Cardiac muscle cell (in vitro differentiated cells and primary cell): ENCODE measurements at places on chromosomes 2 and 18. TPM values are rescaled to one million over a fixed set of nuclear protein-coding genes. Genes with fewer than 3 reads are reported as not detected.
A peak's percentile ranks its signal among the peaks of the same experiment; 100 is the strongest.

GRCh38 chr2:46471-47345 lies at the start of gene FAM110C:
Gene FAM110C (minus strand): TSS chr2:46505. CDS start chr2:46385, 120 bp downstream.
- peak; percentile 67 for DNase-seq

DNA sequence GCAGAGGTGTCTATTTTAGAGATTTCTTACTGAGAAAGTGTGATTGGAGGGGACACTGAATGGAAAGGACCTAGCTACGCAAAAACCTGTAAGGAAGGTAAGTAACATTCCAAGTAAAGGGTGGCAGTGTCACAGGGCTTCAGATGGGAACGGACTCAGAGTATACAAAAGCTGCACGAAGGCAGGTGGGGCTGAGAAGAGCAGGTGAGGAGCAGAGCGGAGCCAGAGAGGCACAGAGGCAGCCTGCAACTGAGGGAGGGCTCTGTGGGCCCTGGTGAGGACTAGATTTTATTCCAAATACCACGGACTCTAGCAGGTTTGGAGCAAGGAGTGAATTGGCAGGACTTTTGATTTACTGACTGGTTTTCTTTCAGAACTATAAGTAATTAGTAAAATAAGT lies 331.3 kb upstream of the PKDCC start:
- no peak for DNase-seq

GRCh38 chr2:230940471-230940815 lies 15.4 kb upstream of the GPR55 start:
- DNase-seq, result no peak

The LPIN2 gene
- 29.2 and 50.8 TPM in 2 replicates for total RNA-seq

- no peak for DNase-seq
These were observed 481.3 kb downstream of the PIK3C3 start for GRCh38 chr18:42436222-42436765.

The DLX1 gene
- not detected in 2 replicates for total RNA-seq

The SLC40A1 gene
- 0.80 and 5.2 TPM in 2 replicates for total RNA-seq

DNA sequence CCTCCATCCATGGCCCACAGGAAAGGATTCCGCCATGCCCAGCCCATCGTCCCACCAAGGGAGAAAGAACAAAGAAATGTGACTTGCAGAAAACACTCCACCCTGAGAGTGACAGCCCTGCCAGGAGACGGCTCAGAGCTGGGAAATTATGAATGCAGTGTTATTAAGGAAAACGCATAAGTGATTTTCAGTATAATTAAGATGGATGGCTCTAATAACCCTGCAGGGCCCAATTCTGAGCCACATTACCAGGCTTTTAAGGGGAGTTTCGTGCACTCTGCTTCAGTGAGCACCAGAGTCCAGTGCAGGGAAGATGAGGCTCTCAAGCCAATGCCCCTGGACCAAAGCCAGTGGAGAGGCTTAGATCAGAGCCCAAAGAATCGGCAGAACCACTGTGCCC lies 10.6 kb upstream of the TEX51 start:
- no peak for DNase-seq

The TNFRSF11A gene
- 0.56 and 1.2 TPM in 2 replicates for total RNA-seq

The CXCR4 gene
- 2.4 and 5.8 TPM in 2 replicates for total RNA-seq

- DNase-seq, result no peak
These were observed 5.2 kb downstream of the XRCC5 start for GRCh38 chr2:216114382-216114713.

- DNase-seq, result no peak
These were observed 124.9 kb downstream of the B3GNT2 start for GRCh38 chr2:62320657-62321357.

The ACTG2 gene
- 0.42 and 4.0 TPM in 2 replicates for total RNA-seq

The OR6B2 gene
- not detected in 2 replicates for total RNA-seq

DNA sequence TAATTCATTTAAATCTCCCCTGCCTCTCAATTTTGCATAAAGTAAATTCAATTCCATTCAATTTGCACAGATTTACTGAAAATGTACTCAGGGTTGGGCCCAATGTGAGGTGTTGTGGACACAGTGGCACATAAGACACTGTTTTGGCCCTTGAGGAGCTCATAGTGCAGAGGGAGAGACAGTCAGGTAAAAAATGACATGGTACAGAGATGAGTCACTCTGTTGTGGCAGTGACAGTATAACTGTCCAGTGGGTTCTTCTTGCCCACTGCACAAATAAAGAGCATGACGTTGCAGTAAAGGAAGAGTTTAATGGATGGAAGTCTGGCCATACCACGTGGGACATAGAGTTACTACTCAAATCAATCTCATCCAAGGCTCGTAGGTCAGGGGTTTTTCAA lies 400.3 kb upstream of the TRIB2 start:
- no peak for DNase-seq

DNA sequence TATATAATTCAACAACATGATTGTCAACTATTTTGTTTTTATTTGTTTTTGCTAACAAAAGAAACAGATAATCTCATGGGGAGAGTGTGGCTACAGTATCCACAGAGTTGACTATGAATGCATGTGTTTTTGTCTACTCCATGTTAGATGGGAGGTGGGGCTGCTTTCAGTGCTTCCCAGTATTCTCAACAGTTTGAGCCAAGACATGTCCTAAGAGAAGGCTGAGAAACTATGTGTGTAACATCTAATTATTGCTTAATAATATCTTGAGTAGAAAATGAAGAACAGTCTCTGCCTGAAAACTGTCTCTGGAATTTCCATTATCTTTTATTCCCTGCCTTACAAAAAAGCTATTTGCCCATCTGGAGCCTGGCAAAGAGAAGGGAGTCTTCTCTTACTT lies 178.8 kb upstream of the MMADHC start:
- DNase-seq, result peak; percentile 66

DNA sequence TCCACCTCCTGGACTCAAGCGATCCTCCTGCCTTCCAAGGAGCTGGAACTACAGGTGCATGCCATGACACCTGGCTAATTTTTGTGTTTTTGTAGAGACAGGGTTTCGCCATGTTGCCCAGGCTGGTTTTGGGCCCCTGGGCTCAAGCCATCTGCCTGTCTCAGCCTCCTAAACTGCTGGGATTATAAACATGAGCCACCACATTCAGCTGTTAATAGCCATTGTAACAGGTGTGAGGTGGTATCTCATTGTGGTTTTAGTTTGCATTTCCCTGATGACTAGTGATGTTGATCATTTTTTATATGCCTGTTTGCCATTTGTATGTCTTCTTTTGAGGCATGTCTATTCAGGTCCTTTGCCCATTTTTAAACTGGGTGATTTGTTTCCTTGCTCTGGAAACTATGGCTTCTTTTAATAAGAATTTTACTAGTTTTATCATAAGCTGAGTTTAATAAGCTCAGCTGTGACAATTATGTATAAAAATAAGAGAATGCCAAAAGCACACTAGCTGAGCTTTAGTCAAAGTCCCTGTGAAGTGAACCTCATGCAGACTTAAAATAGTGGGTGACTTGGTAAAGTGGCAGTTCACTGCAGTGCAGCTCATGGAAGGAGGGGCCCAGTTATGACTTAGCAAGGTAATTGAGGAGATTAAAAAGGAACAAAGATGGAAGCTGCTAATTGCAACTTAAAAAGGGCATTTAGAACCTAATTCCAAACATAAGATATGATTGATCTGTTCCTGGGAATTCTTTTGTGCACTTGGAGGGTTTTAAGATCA lies 465.1 kb downstream of the TGIF1 start:
- DNase-seq, result no peak

GRCh38 chr2:175552902-175553301 lies 371.4 kb upstream of the ATP5MC3 start:
- peak; percentile 26 for DNase-seq

DNA sequence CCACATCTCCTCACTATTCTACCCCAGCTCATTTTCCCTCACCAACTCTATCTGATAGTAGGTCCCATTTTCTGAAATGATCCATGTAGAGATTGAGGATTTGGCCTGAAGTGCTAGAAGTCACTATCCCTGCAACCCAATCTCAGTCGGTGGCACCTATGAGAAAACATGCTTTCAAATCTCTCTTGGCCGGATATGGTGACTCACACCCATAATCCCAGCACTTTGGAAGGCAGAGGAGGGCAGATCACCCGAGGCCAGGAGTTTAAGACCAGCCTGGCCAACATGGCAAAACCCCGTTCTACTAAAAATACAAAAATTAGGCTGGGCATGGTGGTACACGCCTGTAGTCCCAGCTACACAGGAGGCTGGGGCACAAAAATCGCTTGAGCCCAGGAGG lies 19.1 kb upstream of the MARCHF4 start:
- no peak for DNase-seq

DNA sequence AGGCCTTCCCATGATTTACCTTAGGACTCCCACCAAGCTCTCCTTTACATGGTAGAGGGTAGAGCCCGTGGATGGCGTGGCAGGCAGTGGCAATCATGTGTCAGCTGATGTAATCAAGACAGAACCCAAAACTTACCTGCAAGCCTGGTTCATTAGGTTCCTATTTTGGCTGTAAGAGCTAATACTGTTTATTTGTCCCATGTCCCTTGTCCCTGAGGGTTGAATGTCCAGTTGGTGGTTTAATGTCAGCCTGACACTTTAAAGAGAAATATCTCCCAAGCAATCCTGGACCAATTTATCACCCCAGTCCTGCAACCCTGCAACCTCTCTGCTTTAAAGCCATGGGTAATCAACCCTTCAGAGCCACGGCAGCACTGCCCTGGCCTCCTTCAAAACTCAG lies 6.0 kb upstream of the FABP1 start:
- no peak for DNase-seq

- DNase-seq, result no peak
These were observed 81.5 kb downstream of the MAPRE2 start for GRCh38 chr18:35122586-35123224.

The HMSD gene
- 0.14 TPM in 1 of 2 replicates, not detected in the other for total RNA-seq

The UCN gene
- total RNA-seq, result 6.6 and 14.8 TPM in 2 replicates

GRCh38 chr2:37268111-37268510 lies 36.7 kb downstream of the NDUFAF7 start:
- DNase-seq, result no peak

GRCh38 chr2:12106440-12107080 lies 360.1 kb downstream of the LPIN1 start:
- peak; percentile 99 for DNase-seq

DNA sequence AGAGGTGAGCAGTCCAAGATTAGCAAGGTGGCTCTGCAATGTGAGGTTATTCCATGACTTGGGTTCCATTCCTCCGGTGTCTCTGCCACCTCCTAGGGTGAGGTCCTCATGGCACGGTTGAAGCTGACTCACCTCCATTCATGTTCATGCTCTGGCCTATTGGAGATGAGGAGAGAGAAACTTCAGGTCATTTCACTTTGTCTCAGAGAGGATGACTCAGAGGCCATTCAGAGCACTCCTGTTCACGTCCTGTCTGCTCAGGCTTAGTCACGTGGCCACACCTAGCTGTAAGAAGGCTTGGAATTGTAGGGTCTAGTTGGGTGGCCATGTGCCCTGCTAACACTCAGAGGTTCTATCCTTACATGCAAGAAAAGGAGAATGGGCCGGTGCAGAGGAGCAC lies 67.5 kb upstream of the MBOAT2 start:
- DNase-seq, result no peak

- DNase-seq, result no peak
These were observed 601.0 kb upstream of the SLC39A10 start for GRCh38 chr2:195055996-195056395.

GRCh38 chr2:168699844-168700417 lies 102.5 kb upstream of the NOSTRIN start:
- no peak for DNase-seq

The SRD5A2 gene
- 0.04 and 0.06 TPM in 2 replicates for total RNA-seq

DNA sequence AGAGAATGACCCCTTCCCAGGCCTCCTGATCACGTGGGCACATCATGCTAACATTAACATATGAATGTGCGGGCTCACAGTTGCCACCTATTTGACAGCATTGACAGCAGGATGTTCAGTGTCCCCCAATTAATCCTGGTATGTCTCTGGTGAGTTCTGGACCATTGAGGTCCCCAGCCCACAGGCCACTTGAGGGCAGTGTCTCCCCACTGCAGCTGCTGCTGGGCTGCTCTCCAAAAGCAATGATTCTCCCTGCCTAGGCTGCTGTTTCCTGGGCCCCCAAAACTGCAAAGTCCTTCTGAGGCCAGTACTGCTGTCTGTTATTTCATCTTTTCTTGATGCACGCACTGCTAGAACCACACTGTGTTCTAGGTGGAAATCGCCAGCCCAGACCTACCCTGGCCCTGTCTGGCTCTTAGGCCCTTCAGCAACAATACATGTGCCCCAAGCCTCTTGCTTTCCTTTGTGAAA lies 52.7 kb upstream of the MAPK4 start:
- peak; percentile 74 for DNase-seq

The SFTPB gene
- total RNA-seq, result not detected in 2 replicates

GRCh38 chr2:19120941-19121750 lies 237.3 kb downstream of the OSR1 start:
- DNase-seq, result no peak

The GPR45 gene
- not detected in 2 replicates for total RNA-seq

- no peak for DNase-seq
These were observed 36.2 kb downstream of the CCDC93 start for GRCh38 chr2:117977696-117978095.

GRCh38 chr2:49288113-49288705 lies 133.9 kb upstream of the FSHR start:
- no peak for DNase-seq

GRCh38 chr2:158317642-158318041 lies 138.9 kb downstream of the CCDC148 start:
- no peak for DNase-seq

DNA sequence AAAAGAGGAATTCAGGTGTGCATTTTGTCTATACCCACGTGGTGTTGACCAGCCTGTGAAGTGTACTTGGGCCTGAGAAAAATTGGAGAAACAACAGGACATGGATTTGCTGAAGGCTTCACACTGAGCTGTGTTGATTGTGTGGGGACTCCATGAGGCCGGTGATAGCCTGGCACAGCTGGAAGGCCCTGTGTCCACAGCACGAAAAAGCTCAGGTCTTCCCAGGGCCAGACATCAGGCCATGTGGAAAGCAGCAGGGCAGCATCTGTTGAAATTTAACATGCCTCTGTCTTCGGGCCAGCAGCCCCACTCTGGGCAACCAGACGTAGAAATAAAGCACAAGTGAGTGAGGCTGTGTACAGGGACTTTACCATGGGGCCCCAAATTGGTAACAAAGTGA lies 84.1 kb downstream of the HS6ST1 start:
- DNase-seq, result no peak

The TWIST2 gene
- total RNA-seq, result not detected in 2 replicates

The TFCP2L1 gene
- not detected in 2 replicates for total RNA-seq

- peak; percentile 51 for DNase-seq
These were observed 88.4 kb upstream of the NPAS2 start for GRCh38 chr2:100731535-100731981.

DNA sequence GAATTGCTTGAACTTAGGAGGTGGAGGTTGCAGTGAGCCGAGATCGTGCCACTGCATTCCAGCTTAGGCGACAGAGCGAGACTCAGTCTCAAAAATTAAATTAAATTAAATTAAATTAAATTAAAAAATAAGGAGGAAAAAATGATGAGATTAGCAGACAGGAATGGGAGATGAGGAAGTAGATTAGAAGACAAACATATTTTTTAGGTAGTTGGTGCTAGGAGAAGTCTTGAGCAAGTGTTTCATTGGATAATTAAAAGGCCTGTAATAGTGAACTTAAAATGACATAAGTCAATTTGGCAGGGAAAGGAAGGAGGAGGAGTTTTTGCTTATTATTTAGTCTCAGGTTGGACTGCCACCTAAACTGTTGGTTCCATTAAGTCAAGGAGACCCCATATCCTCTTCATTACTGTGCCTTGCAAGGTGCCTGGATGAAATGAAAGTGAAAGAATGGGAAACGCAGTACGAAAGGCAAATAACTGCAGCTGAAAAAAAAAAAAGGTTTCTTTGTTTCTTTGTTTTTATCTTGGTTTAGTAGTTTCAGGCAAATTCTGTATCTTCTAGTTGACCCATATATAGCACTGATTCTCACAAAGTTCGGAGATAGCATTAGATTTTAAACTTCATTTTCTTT lies 162.0 kb downstream of the SLC8A1 start:
- no peak for DNase-seq
